Memory B cell (primary cell): ENCODE measurements at places on chromosomes 2 and 18.

GRCh38 chr2:160465002-160465401 lies 28.6 kb downstream of the RBMS1 start:
- DNase-seq: no peak

- no peak for DNase-seq
Observed at GRCh38 chr2:145864501-145864900, 1344.6 kb upstream of the ZEB2 start.

DNA sequence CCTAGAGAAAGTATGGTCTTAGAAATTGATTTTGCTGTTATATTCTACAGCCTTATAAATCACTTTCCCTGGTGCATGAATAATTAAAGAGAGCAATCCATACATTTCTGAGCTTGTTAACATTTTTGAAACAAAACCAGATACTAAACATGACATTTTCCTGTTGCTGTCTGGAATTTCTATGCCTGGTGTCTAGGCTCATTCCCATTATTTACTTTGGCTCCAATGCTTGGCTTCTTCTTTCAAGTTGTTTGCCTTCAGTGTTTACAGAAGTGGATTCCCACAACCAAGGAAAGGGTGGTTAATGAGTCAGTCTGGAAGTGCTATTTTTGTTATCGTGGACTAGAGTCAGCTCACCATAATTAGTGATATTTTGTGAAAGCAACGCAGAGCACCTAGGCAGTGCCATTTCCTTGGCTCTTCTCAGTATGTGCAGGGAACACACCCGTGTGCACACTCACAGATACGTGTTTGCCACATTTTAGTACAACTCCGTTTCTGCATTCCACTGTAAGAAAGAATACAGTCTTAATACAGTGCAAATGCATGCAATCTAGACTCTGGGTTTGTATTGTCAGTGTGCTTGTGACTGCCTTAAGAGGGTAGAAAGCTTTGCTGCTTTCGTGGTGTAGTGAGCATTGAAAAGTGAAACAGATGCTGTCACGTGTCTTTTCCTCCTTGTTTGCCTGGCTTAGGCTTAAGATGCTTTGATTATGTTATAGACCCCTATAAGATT lies 185.0 kb upstream of the RASGRP3 start:
- DNase-seq: no peak

DNA sequence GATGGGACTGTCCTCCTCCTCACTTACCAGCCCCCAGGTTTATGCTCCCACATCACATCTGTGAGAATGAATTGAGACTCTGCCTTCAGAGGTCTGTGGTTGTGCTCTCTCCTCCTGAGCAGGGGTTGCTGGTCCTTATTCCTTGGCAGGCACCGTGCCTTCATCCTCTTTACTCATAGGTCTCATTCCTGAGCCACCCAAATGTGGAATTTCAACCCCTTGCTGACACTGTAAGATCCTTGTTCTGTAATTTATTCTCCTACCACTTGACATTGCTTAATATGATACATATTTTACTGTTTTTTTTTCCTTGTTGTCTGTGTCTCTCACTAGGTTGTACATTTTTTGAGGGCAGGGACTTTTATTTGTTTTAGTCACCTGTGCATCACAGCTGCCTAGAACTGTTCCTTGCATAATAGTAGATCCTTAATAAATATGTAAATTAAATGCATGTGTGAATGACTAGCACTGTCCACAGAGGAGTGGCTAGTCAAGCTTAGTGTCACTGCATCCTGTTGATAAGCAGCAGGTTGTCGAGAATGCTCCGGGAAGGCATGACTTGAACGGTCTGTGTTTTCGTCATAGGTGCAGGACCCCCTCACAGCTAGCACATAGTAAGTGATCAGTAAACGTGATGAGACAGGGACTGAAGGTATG lies 180.6 kb downstream of the ZNF407 start:
- DNase-seq: no peak

DNA sequence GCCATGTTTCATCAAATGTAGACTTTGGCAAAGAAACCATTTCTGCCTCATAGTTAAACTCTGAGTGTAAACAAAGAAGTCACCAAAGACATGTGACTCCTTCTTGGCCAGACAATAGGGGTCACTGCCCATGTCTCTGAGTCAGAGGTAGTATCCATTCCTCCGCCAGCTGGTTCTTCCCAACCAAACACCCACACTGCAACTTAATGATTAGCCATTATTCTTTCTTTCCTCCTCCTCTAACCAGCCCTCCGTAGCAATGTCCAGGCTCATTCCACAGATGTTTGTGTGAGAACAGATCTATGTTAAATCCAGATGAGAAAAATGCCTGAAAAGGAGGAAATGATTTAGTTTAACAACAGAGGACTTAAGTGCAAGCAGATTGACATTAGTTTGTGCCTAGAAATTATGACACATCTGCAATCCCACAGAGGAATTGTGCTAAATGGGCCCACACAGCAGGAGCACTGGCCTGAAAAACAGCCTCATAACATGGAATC lies 127.9 kb upstream of the SH3BP4 start:
- no peak for DNase-seq

- DNase-seq: no peak
Observed at GRCh38 chr2:160380611-160381010, 113.0 kb downstream of the RBMS1 start.
